Fibroblast of mammary gland (primary cell): ENCODE measurements at places on chromosomes 1 and 21.
A peak's percentile ranks its signal among the peaks of the same experiment; 100 is the strongest.

DNA sequence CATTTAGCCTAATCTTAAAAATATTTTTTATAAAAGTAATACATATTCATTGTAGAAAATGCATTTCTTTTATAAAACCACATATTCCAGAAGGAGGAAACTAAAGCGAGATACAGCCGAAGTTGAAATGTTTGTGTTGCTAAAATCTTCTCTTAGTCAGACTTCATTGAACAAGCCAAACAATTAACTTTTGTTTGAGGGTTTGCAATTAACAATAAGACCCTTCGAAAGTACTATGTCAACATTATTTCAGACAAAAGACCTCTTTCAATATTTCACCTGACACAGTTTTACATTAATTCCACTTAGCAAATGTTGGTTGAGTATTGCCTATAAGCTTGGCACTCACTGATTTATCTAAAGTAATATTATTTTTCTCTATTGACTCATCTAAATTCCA is 354.0 kb upstream of the ADAMTS5 start:
- DNase-seq: no peak

GRCh38 chr21:24995216-24995615 is 612.1 kb downstream of the MRPL39 start:
- no peak for DNase-seq

- no peak for DNase-seq
Observed at GRCh38 chr1:37362594-37363385, 111.6 kb upstream of the ZC3H12A start.

DNA sequence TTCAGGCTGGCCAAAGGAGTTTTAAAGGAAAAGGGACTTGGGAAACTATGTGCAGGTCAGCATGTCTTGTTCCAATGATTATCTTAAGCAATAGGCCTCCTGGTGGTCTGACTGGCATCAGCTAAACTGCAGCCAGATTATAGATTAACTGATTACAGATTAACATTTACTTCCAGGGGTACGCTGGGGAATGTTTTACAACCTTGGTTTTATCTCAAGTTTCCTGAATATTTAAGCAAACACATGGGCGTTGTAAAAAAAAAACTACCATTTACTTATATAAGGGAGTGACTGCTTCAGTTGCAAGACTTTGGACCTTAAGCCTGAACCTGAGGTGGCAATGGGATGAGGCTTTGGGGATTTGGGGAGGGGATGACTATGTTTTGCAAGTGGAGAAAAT is 600.6 kb upstream of the B3GALT2 start:
- no peak for DNase-seq

GRCh38 chr1:22884806-22885530 is 87.7 kb downstream of the LACTBL1 start:
- no peak for DNase-seq

GRCh38 chr1:220003610-220004299 is 42.5 kb downstream of the EPRS1 start:
- no peak for DNase-seq

DNA sequence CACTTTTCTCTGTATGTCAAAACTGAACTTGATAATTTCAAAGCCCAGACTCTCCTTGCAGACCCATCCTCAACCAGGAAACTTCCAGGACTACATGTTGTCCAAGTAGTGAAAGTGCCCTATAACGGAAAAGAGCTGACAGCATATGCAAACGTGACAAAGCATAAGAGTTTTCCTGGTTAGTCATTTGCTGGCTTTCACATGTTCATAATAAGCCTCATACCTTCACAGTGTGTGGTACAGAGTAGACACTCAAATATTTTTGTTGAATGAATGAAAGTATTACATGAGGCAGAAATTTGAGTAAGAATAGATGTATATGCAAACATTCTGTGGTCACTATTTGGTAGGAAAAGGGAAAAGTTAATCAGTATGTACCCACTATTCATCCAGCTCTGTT is 473.3 kb downstream of the MRPL39 start:
- DNase-seq: no peak

- DNase-seq: no peak
Observed at GRCh38 chr1:243727503-243728203, 122.4 kb downstream of the AKT3 start.

GRCh38 chr1:235892202-235892601 is 25.5 kb upstream of the LYST start:
- no peak for DNase-seq

DNA sequence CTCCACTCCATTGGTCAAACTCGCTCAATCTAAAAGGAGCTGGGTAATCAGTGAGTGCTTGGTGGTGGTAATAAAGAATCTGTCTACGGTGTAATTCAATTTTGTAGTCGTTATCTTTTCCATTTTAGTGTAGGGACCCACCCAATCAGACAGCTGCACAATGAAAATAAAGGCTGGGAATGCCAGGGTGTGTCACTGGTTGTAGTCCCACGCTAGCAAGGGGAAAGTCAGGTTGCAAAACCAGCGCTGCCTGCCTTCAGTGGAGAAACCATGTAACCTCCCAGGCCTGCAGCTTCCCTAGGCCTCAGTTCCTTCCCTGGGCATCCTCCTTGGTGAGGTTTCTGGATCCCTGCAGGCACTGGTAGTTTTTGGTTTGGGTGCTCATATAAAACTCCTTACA is 49.4 kb upstream of the PPP2R5A start:
- no peak for DNase-seq

DNA sequence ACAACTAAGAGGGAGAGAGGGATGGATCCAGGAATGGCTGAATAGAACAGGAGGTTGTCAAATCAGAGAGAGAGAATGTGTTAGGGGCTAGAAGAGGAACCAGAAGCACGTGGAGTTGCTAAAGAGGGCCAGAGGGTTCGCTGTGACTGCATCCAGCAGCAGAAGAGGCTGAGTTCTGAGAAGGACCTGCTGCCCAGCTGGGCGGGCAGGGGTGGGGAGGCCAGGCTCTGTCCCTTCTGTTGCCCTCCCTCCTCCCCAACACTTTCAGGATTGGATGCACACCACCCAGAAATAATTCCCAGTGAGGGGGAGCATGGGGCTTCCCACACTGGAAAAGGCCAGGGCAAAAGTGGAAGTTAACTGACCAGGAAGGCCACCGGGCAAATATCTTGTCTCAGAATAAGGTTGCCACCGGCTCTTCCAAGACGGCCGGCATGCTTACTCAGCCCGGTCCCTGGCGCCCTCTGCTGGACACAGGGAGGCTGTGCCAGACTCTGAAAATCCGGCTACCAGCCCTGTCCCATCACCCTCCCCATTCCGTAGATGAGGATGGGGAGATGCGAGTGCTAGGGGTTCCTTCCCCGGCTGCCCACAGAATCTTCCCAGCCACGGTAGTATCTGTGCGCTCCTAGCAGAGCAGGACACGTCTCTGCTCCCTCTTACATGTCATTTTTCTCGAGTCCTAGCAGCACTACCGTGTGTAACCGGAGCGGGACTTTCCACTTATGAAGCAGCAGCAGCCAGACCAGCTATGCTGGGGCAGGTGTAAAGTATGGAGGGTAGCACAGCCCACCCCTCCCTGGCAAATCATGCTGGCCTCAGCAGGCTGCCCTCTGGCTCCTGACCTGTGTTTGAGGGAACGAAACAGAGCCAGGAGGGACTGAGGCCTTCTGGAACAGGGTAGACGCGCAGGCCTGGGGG is 46.8 kb upstream of the A3GALT2 start:
- peak; percentile 78 for DNase-seq

DNA sequence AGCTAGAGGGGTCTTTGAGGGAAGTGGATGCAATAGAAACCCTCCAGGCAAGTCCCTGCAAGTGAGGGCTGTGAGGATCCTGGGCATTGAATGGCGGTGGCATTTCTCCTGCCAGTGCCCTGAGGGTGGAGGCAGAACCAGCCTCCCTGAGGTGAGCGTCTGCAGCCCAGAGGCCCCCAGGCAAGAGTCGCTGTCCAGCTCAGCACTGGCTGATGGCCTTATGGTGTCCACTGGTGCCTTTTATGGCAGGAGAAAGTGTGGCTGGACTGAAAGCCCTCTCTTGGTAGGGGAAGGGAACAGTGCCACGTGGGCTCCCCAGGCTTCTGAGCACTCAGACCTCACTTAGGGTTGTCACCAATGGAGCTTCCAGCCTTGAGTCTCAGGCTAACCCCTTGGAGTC is 77.3 kb downstream of the SH3BGR start:
- no peak for DNase-seq

GRCh38 chr1:182413969-182414368 is 13.5 kb upstream of the TEDDM1 start:
- DNase-seq: no peak

- no peak for DNase-seq
Observed at GRCh38 chr1:42973286-42973685, 14.6 kb upstream of the SLC2A1 start.

DNA sequence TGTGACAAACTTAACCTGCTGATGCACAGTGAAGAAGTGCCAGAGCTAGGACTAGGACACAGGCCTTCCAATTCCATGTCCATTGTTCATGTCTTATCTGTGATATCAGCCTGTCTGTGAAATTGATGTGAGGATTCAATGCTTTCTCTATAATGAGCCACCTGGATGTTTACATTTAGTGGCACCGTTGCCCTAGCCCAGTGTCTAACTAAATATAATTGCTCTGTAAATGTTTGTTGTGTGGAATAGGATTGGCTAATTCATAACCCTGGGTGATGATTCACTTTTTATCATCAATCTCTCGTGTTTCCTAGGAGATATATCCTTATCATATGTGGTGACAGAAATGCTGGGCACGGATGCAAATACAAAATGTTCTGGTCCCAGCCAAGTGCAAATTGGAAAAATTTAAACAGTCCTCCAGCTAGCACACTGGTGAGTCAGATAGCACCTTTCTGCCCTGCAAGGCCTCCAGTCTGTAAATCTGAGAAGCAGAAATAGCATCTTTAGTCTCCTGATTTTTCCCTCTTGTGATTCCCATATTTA is 46.9 kb upstream of the GNG12 start:
- DNase-seq: peak; percentile 92

GRCh38 chr1:152980676-152981075 is 3.2 kb upstream of the SPRR1A start:
- no peak for DNase-seq

DNA sequence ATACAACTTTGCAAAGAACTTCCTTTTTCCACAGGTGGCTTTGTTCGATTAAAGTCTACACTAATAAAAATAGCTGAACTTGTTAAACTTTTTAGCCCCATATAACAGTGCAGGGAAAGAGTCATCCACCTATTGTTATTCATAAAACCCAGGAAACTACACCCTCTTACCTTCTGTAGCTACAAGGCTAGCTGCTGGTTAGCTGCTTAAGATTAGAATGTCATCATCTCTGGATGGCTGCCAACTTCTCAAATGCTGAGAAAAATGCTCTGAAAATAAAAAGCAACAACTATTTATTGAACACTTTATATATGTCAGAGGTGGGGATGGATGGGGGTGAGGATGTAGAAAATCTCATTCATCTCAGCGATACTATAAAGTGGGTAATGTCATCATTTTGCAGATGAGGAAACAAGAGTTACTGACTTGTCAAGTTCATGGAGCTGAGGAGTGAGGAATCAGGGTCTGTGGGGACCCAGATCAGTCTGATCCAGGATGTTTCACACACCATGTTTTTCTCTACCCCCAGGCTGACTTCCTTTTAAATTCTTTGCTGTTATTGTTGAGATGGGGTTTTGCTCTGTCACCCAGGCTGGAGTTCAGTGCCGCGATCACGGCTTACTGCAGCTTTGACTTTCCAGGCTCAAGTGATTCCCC is 17.1 kb downstream of the ATP5PF start:
- peak; percentile 44 for DNase-seq

DNA sequence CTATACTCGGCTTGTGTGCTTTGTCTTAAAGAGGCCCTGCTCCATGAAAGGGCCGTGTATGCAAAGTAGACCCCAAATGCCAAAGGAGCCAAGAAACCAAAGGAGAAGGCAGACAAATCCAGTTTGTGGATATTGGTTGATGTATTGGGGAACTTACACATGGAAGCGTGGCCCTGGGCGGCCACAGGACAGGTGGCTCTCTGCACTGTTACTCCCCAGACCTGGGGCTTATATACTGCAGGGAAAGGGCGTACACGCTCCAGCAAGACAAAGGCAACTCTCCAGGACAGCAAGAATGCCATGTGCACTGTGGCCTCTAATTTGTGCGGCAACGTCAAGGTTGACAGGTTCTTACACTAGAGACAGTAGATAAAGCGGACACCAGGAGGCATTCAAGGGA is 24.8 kb downstream of the RSPH1 start:
- DNase-seq: no peak

- DNase-seq: no peak
Observed at GRCh38 chr1:56824938-56825337, 5.7 kb upstream of the FYB2 start.

DNA sequence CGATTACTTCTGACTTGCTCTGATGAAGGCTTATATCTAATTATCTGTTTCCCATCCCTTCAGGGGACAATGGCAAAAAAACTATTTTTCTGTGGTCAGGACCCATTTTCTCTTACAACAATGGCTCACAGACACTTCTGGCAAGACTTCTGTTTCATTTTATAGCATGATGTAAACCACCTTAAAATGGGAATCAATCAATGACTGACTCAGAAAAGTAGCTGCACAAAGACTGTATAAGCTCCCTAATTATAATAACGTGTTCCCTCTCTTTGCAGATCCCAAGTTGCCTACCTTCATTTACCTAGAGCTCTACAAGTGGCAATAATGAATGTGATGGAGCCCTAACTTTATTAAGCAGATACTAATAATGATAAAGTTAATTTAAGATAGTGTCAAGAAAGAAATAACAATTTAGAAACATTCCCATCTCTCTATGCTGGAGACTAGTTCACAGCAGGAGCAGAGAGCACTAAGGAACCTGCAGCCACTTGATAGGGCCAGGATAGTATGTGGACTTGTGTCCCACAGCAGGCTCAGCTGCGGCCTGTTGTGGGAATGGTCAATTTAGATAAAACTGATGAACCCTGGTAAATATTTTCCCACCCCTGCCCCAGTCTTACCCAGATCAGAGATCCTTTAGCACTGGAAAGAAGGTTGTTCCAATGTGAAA is 538 bp downstream of the GBP2 start:
- DNase-seq: no peak

DNA sequence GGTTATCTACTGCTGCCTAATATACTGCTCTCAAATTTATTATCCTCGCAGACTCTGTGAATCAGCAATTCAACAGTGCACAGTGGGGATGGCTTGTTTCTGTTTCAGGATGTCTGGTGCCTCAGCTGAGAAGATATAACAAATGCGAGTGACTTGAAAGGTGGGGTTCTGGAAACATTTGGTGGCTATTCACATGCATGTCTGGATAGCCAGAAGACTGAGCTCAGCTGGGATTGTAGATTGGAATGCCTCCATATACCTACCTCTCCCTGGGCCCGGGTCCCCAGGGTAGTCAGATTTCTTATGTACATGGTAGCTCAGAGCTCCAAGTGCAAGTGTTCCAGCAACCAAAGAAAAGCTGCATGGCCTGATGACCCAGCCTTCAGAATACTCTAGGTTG is 176.3 kb downstream of the IER5 start:
- DNase-seq: no peak

- DNase-seq: no peak
Observed at GRCh38 chr1:109947582-109948284, 36.8 kb upstream of the AHCYL1 start.

DNA sequence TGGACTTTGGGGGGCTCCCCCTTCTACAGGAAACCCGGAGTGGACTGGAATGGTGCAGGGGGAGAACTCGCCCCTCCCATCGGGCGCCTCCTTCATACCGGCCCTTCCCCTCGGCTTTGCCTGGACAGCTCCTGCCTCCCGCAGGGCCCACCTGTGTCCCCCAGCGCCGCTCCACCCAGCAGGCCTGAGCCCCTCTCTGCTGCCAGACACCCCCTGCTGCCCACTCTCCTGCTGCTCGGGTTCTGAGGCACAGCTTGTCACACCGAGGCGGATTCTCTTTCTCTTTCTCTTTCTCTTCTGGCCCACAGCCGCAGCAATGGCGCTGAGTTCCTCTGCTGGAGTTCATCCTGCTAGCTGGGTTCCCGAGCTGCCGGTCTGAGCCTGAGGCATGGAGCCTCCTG is at the start of gene TNFRSF14:
Gene TNFRSF14, plus strand, starts transcription at position 95 of the 401 bp plus-strand sequence. Its CDS starts 294 bp downstream, at position 389.
- peak; percentile 36 for DNase-seq
